ENCODE measurements at places on chromosomes 3 and 15. TPM values are rescaled to one million over a fixed set of nuclear protein-coding genes. Genes with fewer than 3 reads are reported as not detected.

Gene PRICKLE2
- total RNA-seq = 6.4 TPM

Gene BTLA
- total RNA-seq = not detected

Gene CASR
- not detected for total RNA-seq

Gene SPTBN5
- total RNA-seq = 1.6 TPM

Measured in heart right ventricle (tissue), 16 donors.